Activated naive CD8-positive, alpha-beta T cell treated with anti-CD3 and anti-CD28 coated beads, Interleukin-2, amount 10 ng/mL, durations not matched to agents 7 days and 5 days (primary cell): ENCODE measurements at places on chromosomes 7 and 10. TPM values are rescaled to one million over a fixed set of nuclear protein-coding genes. Genes with fewer than 3 reads are reported as not detected.

PWWP2B gene
- total RNA-seq, result 16.6 TPM

IGF2BP3 gene
- 0.37 TPM for total RNA-seq

VAX1 gene
- not detected for total RNA-seq

RPEL1 gene
- not detected for total RNA-seq

OR9A2 gene
- total RNA-seq, result 0.30 TPM

EN2 gene
- total RNA-seq, result not detected

ZFAND2A gene
- total RNA-seq, result 33.2 TPM
